ENCODE measurements at places on chromosomes 4 and X. TPM values are rescaled to one million over a fixed set of nuclear protein-coding genes. Genes with fewer than 3 reads are reported as not detected.

SPARCL1 gene
- not detected for total RNA-seq

DNA sequence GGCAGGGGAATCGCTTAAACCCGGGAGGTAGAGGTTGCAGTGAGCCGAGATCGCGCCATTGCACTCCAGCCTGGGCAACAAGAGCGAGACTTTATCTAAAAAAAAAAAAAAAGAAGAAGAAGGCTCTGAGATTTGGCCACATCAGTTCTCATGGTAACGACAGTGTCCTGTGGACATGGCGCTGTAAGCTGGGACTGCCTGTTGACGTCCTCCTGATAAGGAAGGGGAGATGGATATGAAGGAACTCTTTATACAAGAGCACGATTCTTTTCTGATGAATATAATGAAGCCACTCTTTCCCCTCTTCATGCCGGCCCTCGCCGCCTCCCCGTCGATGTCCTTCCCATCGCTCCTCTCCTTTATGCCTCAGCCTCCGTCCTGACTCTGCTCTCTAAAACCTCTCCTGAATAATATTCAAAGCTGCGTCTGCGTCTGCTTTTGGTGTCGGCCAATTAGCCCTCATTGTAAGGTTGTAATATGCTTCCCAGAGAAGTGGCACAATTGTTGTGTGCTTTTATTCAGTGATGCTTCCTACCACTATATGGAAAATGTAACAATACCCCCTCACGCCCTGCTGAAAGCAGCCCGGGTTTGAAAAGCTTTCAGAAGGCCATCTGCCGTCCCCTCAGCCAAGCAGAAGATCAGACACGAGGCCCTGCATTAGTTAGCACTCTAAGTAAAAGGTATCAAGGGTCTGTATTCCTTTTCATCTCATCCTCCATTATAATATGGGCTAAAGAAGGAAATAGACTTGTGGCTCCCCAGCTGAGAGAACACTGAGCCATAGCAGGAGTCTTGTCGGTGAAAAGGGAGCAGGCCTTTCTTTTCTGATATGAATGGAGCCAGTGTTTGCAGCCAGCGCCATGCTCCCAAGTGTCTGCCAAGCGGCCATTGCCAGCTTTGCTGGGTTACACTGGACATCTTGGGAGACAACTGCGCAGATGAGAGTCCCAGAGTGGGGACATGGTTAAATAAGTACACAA is 22.1 kb upstream of the SCOC start:
- DNase-seq, result no peak

DNA sequence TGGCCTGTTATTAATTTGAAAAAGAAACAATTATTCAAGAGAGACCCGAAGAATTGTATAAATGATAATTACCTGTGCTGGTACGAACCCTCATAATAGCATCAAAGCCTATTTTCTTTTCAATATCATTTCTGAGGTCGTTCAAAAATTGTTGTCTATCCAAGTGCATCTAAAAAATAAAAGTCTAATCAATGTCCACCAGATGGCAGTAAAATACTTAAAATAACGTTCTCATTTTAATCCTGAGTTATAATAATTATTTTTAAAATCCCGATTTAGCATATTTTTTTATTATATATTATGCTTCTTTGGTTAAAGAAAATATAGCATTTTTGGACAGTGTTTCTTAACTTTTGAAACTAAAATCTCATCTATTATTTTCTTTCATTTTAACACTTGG is 55.7 kb downstream of the METTL14 start:
- no peak for DNase-seq

FAM9B gene
- not detected for total RNA-seq

MYL5 gene
- 5.1 TPM for total RNA-seq

GRCh38 chr4:146508229-146508939 is 13.4 kb downstream of the SLC10A7 start:
- DNase-seq, result no peak

GRCh38 chrX:106894978-106895452 is 8.1 kb downstream of the RIPPLY1 start:
- peak; percentile 71 for DNase-seq

- no peak for DNase-seq
Observed at GRCh38 chr4:168787801-168788595, 222.1 kb downstream of the CBR4 start.

MAGEB2 gene
- total RNA-seq, result not detected

ASB11 gene
- total RNA-seq, result not detected

FAM156B gene
- total RNA-seq, result 6.4 TPM

- DNase-seq, result no peak
Observed at GRCh38 chr4:1570291-1571164, 113.6 kb downstream of the FAM53A start.

DNA sequence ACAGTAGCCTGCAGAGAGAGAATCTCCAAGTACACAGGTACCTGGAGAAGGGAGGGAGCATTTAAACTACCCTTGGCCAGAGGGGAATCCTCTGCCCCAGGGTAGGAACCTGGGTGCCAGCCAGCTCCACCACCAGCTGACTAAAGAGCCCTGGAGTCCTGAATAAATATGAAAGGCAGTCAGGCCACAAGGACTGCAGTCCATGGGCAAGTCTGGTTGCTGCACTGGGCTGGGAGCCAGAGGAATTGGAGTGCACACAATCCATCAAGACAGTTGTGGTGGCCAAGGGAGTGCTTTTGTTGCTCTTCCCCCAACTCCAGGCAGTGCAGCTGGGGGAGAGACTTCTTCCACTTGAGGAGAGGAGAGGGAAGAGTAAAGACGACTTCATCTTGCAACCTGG is 172.5 kb downstream of the HNRNPD start:
- DNase-seq, result peak; percentile 17

TIGD4 gene
- total RNA-seq, result 0.18 TPM

DNA sequence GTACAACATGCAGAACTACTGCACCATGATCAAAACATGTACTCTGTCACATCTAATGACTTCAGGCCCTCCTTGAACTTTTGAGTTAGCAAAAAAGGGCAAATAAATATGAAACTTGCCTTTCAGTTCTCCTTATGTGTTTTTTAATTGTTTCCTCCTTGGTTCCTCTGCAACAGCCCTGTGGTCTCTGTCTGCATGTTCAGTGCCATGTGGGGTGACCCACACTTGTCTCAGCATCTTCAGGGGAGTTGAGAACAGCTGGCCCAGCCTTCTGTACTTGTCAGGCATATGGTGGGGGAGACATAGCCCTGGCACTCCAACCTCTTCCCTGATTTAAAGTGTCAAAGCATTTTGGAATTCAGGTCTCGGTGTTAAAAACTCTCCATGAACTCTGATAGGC is 188.0 kb upstream of the PGRMC2 start:
- no peak for DNase-seq

SHROOM4 gene
- 0.42 TPM for total RNA-seq

- no peak for DNase-seq
Observed at GRCh38 chrX:74293343-74293946, 10.5 kb upstream of the ZCCHC13 start.

FRG2 gene
- total RNA-seq, result not detected

GRCh38 chr4:91288702-91289311 is 1015.0 kb upstream of the GRID2 start:
- no peak for DNase-seq

GCNA gene
- 0.39 TPM for total RNA-seq

- no peak for DNase-seq
Observed at GRCh38 chr4:111754003-111754402, 391.3 kb upstream of the FAM241A start.

GRCh38 chr4:147526272-147526654 is 45.4 kb downstream of the EDNRA start:
- DNase-seq, result no peak

MAGEA2B gene
- not detected for total RNA-seq
